ENCODE measurements at places on chromosomes 12 and 14.

- DNase-seq, result no peak
Measured at GRCh38 chr12:102232036-102232435, 34.4 kb upstream of the PMCH start.

GRCh38 chr12:15629108-15629507 is 160.1 kb downstream of the EPS8 start:
- DNase-seq, result peak; percentile 36

- no peak for DNase-seq
Measured at GRCh38 chr12:96743606-96744005, 163.5 kb upstream of the NEDD1 start.

GRCh38 chr14:69505338-69506240 is 21.1 kb downstream of the PLEKHD1 start:
- DNase-seq, result no peak

DNA sequence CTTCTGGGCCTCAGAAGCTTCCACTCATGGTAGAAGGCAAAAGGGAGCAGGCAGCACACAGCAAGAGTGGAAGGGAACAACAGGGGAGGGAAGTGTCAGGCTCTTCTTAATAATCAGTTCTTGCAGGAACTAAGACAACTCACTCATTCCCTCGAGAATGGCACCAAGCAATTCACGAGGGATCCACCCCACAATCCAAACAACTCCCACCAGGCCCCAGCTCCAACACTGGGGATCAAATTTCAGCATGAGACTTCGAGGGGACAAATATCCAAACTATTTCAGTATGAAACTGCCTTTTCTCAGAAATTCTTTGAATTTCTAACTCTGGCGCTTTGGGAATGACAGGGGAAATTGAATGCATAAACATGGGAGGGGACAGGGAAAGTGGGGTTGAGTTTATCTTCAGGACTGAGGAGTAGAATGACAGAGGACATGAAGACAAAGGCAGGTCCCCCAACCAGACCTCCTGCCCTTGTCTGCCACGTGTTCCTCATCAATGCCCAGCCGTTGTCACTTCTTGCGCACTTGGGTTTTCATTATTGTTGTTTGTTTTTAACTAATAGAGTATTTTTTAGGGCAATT is 24.6 kb upstream of the APOF start:
- DNase-seq, result no peak

DNA sequence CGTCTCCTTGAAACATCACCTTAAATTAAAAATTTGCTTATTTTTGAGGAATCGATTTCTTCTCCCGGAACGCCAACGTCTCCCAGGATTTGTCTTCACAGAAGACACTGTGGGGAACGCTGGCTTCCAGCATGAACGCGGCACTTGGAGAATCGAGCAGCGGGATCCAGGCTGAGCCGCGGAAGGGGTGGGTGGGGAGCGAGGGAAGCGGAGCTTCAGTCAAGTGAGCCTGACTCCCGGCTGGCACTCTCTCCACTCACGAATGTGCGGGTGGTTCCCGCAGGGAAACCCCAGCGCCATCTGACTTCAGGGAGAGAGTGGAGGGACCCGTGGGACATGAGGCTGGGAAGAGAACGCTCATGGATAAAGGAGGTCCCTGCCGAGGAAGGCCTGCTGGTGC is 506.0 kb upstream of the TMEM132C start:
- peak; percentile 59 for DNase-seq

GRCh38 chr12:110351119-110351518 is 52.4 kb downstream of the ANAPC7 start:
- DNase-seq, result no peak

DNA sequence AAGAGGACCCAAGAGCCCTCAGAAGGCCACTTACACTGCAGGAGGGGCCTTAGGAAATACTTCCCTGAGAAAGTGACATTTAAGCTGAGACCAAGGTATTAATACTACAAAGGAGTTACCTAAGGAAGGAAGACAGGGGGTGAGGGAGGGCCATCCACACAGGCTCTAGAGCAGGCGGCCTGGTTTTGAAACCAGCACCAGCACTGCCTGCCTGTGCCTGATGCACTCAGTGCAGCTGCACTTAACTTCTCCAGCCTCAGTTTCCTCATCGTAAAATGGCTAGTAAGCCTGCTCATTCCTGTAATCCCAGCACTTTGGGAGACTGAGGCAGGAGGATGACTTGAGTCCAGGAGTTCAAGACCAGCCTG is 45.5 kb upstream of the PLEKHG6 start:
- DNase-seq, result no peak

DNA sequence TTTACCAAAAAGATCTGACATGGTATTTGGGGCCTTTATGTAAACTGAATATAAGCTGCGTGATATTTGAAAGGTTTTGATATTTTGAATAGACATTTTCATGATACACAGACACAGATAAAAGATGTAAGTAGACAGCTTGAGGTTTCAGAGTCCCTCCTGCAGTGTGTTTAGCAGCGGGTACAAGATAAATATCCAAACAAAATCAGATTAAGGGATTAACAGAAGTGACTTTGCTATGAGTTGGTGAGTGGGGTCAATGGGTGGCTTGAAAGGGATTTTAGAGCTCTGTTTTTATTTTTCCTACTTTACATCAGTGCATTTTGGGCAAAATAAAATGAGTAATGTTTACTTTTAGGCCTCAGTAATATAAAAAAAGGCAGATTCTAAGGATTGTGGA is 84.1 kb downstream of the IGF1 start:
- no peak for DNase-seq

GRCh38 chr12:89382328-89382727 is 30.0 kb upstream of the DUSP6 start:
- DNase-seq, result no peak

DNA sequence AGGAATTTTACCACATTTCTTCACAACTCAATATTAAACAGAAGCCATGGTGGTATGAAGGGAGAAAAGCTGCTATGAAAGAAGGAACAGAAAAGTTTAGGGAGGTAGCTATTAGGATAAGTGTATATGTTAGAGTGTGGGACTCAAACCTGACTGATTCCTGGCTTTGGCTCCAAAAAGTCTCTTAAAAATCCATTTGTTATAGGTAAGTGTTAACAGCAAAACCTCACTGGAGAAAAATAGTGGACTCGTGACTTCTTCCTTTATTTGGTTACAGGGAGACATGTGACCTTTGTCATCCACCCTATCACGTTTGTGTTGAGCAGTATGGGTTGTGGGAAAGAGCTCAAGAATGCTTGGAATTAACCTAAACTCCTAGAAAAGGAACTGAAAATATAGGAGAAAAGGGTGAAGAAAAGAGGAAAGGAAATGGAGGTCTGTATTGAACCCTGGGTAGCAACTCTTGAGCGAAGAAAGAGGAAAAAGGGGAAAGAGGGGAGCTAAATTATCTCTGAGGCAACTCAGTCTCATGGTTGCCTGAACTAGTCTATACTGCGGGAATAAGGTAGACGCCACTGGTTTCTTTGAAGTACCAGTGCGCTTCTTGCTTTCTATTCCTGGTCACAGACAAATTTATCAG is 3.6 kb upstream of the EID3 start:
- no peak for DNase-seq

GRCh38 chr14:56059054-56059453 is 59.2 kb upstream of the PELI2 start:
- no peak for DNase-seq

GRCh38 chr12:9052610-9053009 is 63.1 kb downstream of the A2M start:
- no peak for DNase-seq

DNA sequence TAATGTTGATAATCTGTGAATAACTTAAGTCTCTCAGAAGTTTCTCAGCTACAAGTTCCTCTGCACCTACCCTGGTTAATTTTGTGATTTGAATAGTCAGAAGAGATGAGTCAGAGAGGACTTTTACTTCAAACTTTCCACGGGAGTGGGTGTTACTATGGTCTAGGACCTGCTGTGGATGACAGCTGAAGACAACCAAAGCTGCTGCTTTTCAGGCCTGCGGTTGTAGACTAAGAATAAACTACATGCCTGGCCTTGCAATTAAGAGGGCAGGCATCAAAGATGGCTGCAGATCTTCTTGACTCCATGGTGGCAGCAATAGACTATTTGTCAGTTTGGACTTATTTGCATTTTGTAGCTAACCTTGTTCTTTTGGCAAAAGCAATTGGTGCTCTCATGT is 227.1 kb upstream of the KRR1 start:
- DNase-seq, result no peak

- DNase-seq, result no peak
Measured at GRCh38 chr12:12086973-12087692, 16.4 kb downstream of the BCL2L14 start.

- DNase-seq, result no peak
Measured at GRCh38 chr12:111616177-111616623, 17.1 kb upstream of the ATXN2 start.

- no peak for DNase-seq
Measured at GRCh38 chr12:42386308-42386707, 60.3 kb downstream of the PPHLN1 start.

- DNase-seq, result no peak
Measured at GRCh38 chr14:100728962-100729361, 2.3 kb downstream of the DLK1 start.

- DNase-seq, result peak; percentile 34
Measured at GRCh38 chr12:56487448-56488040, 417 bp downstream of the GLS2 start.

DNA sequence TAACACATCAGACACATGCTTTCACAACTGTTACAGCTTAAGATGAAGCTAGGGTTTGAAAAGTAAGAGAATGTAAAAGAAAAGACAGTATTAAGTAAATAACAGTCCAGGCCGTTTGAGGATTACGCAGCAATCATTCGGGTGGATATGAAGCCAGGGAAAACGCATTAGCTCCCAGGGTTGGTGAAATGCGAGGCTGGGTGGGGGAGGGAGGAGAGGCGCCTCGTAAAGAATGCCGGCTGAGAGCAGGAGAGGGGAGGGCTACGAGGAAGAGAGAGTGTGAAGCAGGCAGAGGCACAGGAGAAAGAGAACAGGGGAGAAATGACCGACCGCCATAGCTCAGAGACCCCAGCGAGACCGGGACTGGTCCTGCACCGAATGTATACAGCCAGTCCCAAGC is 73.0 kb downstream of the IQSEC3 start:
- DNase-seq, result no peak
